ENCODE measurements at places on chromosomes 3 and 15. TPM values are rescaled to one million over a fixed set of nuclear protein-coding genes. Genes with fewer than 3 reads are reported as not detected.
A peak's percentile ranks its signal among the peaks of the same experiment; 100 is the strongest.

The TGFBR2 gene
- total RNA-seq = 355 TPM

The C3orf80 gene
- 1.1 TPM for total RNA-seq

The ITIH1 gene
- total RNA-seq = not detected

The TRAK1 gene
- total RNA-seq = 35.1 TPM

The PSTPIP1 gene
- total RNA-seq = 24.5 TPM

The RAB43 gene
- 26.4 TPM for total RNA-seq

- DNase-seq = no peak
Observed at GRCh38 chr3:143775459-143775858, 72.8 kb downstream of the SLC9A9 start.

DNA sequence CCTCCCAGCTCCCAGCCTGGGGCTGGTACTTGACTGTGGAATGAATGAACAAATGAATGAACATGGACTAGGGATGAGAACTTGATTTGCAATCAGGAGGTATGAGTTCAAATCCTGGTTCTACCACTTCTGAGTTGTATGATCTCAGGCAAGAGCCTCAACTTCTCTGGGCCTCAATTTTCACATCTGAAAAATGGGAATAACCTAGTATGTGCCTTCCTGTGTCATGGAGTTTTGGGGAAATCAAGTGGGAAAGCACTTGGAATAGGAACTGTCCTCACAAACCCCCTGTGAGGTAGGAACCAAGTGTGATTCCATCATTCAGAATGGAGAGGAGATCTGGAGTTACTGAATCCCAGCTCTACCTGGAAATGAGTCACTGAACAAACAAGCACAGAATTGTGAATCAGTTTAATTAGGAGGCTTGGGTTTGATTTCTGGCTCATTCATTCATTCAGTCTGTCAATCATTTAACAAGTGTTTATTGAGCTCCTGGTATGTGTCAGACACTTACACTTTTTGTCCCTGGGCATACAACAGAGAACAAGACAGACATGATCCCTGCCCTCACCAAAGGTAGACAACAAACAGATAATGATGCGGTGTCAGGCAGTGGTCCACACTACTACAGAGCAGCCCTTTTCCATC is 29.7 kb downstream of the DNASE1L3 start:
- no peak for DNase-seq

DNA sequence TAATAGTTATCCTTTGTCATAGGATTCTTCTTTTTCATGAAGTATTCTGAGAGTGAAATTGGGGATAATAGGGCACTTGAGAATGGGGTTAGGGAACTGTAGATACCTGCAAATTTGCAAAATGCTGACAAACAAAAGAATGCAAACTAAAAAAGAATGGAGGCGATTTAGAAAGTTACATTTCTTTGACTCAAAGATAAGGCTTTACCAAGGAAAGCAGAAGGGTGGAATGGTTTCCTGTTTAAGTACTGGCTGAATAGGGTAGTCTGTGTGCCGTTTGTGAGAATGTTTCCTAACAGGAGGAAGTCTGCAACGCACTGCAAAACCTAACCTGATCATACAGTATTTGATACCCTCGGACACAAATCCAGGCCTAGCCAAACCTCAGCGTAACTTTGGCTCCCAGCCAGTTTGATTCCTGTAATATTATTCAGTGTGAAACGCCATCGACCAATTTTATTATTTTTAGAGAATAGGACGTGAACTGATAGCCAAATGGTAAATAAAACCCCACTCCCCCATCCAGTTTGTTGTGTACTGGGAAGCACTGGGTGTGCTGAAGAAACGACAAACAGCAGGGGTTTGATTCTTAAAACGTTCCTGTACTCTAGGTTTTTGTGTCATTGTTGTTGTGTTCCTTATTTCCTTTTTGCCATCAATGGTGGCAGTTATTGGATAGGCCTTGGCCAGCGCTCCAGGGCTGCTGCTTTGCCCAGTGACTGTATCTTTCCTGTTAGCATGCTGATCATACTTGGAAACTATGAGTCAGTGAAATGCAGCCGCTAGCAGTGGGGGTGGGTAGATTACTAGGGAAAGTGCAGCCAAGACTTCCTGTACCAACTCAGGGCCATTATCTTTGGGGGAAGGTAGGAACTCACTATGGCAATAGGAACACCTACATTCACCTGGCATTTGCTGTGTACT is 148.0 kb upstream of the TBL1XR1 start:
- peak; percentile 80 for DNase-seq

- no peak for DNase-seq
Observed at GRCh38 chr3:134300520-134300919, 49.9 kb upstream of the RYK start.

GRCh38 chr3:186235554-186235953 is 126.5 kb downstream of the DGKG start:
- no peak for DNase-seq

DNA sequence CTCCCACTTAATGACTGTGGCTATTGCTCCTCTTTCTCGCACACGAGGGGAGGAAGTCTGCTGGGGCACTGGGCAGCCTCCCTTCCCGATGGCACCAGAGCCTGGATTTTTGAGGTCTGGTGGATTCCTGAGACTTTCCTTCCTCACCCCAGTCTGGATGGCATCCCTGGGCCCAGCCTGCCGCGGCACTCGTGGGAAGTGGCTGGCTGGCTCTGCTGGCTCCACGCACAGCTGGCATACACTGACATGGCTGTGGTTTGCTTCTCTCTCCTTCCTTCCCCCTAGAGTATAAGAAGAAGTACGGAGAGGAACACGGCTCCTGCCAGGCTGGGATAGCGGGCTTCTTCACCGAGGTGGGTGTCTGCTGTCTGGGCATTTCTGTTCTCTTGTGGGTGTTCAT is 319.8 kb upstream of the LRRFIP2 start:
- DNase-seq = no peak

DNA sequence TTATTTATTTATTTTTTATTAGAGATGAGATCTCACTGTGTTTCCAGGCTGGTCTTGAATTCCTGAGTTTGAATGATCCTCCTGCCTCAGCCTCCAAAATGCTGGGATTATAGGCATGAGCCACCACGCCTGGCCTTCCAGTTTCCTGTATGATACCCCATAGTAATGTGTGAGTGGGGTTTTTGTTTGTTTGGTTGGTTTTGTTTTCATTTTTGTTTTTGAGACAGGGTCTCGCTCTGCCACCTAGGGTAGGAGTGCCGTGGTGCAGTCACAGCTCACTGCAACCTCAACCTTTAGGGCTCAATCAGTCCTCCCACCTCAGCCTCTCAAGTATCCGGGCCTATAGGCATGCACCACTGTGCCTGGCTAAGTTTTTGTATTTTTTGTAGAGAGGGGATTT is 30.9 kb downstream of the GOLM2 start:
- no peak for DNase-seq

DNA sequence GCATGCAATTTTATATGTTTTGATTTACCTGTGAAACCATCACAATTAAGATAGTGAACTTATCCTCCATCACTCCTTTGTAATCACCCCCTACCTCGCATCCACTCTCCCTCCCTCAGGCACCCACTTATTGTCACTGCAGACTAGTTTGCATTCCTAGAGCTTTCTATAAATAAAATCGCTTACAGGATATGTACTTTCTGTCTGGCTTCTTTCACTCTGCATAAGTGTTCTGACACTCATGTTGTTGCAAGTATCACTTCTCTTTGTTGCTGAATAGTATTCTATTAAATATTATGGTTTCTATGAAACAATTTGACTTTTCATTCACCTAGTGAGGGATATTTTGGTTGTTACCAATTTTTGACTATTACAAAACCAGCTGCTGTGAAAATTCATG is 139.3 kb downstream of the RSRC1 start:
- DNase-seq = no peak

DNA sequence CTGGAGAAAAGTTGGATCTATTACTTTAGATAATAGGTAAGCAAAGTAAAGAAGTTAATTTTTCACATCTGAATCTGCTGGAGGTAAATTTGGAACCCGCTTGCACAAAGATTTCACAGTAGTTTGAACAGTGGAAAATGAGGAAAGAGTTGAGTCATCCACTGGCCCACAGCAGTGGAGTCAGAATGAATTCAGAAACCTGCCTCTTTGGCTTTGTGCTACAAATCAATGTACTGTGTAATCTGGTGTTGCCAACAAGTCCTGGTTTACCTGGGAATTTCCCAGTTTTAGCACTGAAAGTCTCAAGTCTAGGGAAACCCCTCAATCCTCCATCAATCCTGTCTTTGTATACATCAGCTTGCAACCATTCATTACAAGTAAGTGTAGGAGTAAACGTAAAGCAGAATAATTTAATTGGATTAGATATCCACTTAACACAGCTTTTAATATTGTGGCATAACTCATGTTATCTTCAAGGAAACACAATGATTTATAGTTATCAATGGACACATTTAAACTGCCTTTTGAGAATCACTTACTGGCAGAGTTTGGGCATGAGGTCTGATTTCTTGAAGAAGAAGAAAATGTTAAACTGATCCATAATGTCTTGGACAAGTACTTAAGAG is 100.6 kb downstream of the DCLK3 start:
- no peak for DNase-seq

GRCh38 chr3:49618412-49618811 is 55.7 kb upstream of the APEH start:
- no peak for DNase-seq

DNA sequence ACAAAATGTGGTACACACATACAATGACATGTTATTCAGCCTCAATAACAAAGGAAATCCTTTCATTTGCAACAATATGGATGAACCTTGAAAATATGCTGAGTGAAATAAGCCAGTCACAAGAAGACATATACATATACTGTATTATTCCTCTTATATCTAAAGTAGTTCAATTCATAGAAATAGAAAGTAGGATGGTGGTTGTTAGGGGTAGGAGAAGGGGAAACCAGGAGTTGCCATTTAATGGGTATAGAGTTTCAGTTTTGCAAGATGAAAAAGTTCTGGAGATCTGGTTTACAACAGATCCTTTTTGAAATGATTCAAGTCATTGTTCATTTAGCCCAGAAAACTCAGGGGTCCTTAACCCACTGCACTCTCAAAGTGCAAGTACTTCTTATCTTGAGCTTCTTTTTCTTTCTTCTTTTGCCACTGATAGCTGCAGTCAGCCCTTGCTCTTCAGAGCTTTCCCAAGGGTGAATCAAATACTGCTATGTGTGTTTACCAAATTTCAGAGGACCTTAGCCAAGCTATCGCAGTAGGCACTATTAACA is 208.0 kb upstream of the EOMES start:
- no peak for DNase-seq

GRCh38 chr3:194321693-194322640 is 29.2 kb downstream of the CPN2 start:
- DNase-seq = no peak

GRCh38 chr3:112115161-112115739 is 17.8 kb downstream of the GCSAM start:
- no peak for DNase-seq

DNA sequence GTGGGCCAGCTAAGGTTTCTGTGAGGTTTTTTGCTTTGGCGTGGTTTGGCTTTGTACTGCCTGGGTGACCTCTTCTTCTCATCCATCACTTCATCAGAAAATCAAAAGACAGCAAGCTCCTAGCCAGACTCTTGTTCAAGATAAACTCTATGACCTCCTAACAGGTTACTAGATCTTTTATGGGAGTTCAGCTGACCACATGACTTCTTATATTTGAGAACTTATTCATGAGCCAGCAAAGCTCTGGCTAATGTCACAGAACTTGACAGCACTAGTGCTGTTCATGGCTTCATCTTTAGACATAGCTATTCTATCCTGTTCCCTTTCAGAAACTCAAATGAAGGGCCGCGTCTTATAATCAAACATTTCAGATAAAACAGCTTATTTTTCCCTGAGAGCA is 527.1 kb upstream of the GOLIM4 start:
- DNase-seq = no peak

DNA sequence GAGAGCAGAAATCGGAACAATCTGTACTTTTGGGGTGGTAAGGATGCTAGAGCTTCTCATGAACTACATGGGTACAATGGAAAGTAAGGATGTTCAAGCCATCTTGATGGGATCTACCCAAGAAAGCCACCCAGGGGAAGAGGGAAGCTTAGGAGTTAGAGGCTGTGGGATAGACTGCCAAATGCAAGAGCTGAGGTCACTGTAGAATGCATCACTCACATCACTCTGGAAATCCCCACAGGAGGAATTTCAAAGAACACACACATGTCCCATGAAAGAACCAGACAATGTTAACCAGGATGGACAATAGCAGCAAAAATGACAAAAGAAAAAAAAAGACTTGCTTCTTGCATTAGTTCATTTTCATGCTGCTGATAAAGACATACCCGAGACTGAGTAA is 32.8 kb upstream of the UBE2E2 start:
- no peak for DNase-seq

GRCh38 chr15:92906020-92906419 is 5.9 kb downstream of the CHD2 start:
- no peak for DNase-seq

DNA sequence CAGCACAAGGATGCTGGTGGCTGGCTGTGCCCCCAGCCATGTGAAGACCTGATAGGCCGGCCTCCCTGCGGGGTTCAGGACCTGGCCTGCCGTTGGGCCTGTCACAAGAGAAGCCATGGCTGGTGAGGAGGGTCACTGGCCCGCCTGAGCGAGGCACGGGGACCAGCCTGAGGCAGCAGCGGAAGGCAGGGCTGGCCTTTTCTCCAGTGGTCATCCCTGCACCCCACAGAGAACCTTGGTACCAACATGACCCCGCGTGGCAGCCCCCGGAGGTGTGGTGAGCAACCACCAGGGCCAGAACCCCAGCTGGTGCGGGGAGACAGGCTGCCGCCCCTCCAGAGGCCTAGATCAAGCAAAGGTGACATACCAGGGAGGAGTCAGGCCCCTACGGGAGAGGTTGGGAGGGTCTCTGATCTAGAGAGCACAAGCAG is 134.1 kb upstream of the MEF2A start:
- no peak for DNase-seq

GRCh38 chr3:38163117-38163840 is 2.1 kb upstream of the OXSR1 start:
- DNase-seq = no peak

DNA sequence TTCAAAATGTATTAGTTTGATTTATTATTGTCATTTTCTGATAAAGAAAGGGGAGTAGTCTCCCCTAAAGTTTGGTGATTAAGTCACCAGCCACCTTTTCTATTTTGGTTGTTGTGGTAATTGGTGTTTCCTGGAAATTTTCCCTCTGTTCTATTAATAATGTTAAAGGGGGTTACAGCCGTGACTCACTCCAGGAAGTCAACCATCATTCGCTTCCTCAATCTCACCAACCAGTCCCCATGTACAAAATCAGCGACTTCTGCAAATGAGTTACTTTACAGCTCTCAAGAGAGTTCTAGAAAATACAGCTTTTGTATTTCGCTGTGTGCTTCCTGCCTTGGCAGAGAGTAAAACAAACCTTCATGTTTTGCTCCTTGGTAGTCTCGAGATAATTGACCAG is 285.1 kb downstream of the LPP start:
- DNase-seq = no peak

GRCh38 chr15:33022629-33023028 is 171.9 kb downstream of the FMN1 start:
- no peak for DNase-seq

GRCh38 chr3:58326267-58326900 is 6.3 kb upstream of the PXK start:
- no peak for DNase-seq

DNA sequence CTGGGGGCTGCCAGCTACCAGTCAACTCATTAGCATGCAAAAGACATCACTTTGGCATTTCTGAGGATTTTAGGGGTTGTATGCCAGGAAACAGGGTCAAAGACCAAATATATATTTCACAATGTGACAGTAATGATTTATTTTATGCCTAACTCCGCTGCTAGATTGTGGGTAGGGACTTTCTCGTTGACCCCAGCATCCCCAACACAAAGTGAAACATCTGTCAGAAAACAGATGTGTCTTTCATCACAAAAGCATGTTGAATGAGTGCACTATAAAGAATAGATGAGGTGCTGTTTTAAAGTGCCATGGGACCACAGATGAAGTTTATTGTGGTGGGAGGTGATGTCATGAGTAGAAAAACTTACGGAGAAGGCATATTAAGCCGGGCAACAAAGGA is 59.7 kb downstream of the ITPR1 start:
- no peak for DNase-seq

Measured in thoracic aorta (tissue), 2 donors.